ENCODE measurements at places on chromosomes 3 and 15. TPM values are rescaled to one million over a fixed set of nuclear protein-coding genes. Genes with fewer than 3 reads are reported as not detected.
A peak's percentile ranks its signal among the peaks of the same experiment; 100 is the strongest.

DNA sequence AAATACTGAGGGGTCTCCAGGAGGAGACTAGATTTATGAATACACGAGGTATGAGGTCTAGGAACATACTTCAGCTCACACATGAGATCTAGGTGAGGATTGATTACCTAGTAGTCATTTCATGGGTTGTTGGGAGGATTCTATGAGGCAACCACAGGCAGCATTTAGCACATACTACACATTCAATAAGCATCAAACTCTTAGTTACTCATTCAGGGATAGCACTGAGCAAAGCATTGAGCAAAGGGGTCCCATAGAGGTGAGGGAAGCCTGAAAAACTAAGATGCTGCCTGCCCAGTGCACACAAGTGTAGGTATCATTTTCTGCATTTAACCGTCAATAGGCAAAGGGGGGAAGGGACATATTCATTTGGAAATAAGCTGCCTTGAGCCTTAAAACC is 4.5 kb downstream of the CCR5 start:
- DNase-seq, result no peak
- H3K27me3 ChIP-seq, result no peaks in the 10 kb centered on the region

The HIGD2B gene
- not detected for polyA plus RNA-seq

GRCh38 chr3:69058180-69058946 is 6.2 kb upstream of the TMF1 start:
- DNase-seq, result no peak
- no peak overlapping the region for H3K4me3 ChIP-seq
- no peaks in the 10 kb centered on the region for H3K27me3 ChIP-seq
- H3K4me1 ChIP-seq, result no peaks in the 10 kb centered on the region
- no peak overlapping the region for H3K27ac ChIP-seq

GRCh38 chr15:90099868-90100831 is 2.1 kb downstream of the IDH2 start:
- H3K36me3 ChIP-seq, result no peaks in the 10 kb centered on the region
- peaks cover 78% of the 10 kb centered on the region for H3K4me1 ChIP-seq
- H3K4me3 ChIP-seq, result peak overlapping the region; percentile 95
- H3K27ac ChIP-seq, result peak overlapping the region; percentile 100
- no peaks in the 10 kb centered on the region for H3K27me3 ChIP-seq
- peak; percentile 54 for DNase-seq

The ZNF662 gene
- 0.53 TPM for polyA plus RNA-seq
